ENCODE measurements at places on chromosomes 5 and 9.

DNA sequence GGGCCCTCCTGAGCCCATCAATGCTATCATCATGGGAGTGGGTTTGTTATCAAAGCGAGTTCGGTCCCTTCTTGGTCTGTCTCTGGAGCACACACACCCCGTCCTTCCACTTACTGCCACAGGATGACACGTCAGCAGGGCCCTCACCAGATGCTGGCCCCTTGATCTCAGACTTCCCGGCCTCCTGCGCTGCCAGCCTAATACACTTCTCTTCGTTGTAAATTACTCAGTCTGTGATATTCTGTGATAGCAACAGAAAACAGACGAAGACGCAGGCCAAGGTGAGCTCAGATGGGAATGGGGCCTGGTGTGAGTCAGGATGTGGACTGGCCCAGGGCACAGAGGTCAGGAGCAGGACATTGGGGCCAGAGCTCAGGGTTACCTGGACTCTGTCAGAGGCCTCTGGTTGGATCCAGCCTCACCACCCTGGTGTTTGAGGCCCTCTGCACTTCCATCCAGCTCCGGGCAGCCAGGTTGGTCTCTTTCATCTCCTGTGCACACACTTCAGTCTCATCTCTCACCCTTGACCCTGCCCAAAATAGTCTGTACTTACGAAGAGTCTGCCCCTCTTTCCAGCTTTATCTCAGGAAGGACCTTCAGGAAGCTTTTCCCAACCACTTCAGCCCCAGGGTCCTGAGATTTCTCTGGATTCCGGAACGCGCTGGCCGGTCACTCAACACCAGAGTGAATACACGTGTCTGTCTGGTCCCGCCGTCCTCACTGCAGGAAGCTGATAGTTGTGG is 26.0 kb upstream of the CNOT6 start:
- no peak for DNase-seq

DNA sequence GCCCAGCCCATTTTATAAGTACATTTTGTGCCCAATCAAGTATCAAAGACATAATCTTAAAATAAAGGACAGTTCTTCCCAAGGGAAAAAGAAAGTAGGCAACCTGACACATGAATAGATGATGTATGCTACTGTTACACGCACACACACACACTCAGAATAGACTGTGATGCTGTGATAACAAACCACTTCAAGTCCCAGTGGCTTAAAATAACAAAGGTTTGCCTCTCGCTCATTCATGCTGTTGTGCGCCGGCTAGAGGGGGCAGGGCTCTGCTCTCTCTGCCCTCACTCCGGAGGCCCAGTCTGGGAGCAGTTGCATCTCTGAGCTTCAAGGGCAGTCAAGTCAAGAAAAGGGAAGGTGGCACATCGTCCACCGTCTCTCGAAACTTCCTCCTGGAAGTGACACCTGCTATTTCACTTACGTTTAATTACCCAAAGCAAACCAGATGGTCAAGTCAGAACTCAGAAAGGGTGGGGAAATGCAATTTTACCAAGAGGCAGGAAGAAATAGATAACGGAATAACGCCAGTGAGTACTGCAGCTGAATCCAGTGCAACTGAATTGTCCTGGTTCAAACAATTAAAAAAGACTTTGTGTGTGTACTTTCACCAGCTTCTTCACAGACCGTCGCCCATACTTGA is 43.3 kb downstream of the ANKRD33B start:
- DNase-seq = peak; percentile 93

GRCh38 chr9:114910541-114910940 is 19.9 kb downstream of the TNFSF8 start:
- no peak for DNase-seq

DNA sequence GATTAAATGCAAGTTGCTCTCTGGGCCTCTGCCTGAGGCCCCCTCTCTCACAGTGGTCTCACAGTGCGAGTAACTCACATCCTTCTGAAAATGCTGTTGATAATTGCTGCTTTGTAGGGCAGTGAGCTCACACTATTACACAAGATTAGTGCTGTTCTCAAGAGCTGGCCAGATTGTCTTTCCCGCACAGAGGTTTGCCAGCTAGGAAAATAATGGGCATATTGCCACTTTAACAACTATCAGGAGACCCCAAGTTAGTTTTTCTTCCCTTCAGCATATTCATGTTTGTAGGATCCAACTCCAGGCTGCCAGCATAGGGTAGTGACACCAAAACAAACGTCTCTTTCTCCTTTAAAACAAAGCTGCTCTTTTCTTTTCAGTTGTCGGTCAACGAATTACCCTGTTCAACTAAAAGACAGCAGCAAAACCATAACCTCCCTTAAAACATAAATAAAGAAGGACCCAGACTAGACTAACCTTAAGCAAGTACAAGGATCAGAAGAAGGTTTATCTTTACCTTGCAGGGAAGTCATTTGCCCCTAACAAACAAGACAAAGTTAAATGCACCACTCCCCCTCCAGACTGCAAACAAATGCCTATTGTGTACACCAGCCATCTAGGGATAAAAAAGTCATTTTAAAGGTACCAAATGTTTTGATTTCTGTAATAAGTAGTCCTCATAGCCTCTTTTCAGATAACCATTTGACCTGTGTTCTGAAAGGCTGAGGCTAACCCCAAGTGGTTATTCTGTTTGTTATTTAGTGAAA is 91.4 kb downstream of the VCAN start:
- no peak for DNase-seq

GRCh38 chr9:133403766-133404453 is 13.9 kb downstream of the REXO4 start:
- DNase-seq = peak; percentile 73

GRCh38 chr9:29319736-29320513 is 1746.6 kb upstream of the C9orf72 start:
- no peak for DNase-seq

DNA sequence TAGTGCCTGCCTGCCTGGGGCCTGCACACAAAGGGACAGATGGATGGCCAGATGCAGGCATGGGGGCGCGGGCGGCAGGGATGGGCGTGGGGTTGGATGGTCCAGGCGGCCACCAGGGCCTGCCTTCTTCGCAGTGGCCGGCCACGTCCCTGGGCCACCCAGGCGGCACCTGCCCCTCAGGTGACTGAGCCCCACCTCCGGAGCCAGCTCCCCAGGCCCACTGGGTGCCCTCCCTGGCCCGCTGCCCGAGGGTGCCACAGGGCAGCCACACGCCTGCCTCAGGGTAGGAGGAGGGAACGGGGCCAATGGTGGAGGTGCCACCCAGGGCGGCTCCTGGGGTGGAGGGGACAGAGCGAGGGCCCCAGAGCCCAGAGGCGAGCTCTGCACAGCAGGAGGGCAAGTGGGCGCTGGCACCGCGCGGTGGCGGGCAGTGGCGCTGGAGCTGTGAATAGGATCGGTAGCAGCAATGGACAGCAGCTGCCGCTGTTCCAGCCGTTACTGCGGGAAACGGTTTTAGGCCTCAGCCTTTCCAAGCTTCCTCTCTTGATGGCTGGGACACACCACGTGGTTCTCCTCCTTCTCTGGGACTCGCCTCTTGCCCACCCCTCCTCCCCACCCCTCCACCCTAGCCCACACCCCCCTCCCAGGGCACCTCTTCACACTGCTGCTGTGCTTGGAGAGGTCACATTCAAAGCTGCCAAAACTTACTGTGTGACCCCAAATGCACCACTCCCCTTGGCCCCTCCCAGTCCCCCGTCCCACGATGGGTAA is 19.1 kb downstream of the LHX3 start:
- DNase-seq = no peak

DNA sequence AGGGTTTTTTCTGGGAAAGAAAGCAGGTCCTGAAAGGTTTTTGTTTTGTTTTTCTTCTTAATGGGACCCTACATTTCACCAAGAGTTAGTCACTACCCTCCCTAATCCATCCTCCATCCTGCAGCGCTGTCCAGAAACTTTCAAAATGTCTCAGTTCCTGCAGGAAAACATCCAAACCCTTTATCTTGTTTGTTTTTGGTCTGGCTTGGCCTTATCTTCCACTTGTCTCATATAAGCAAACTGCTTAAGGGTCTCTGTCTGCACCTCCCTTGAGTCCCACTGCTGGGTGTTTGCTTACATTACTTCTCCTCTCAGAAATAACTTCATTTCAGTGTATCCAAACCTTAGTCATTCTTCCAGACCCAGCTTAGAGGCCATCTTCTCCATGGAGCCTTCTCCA is 11.0 kb upstream of the TRAF1 start:
- DNase-seq = no peak

GRCh38 chr5:122101636-122102285 is 23.7 kb upstream of the LOX start:
- DNase-seq = peak; percentile 87

DNA sequence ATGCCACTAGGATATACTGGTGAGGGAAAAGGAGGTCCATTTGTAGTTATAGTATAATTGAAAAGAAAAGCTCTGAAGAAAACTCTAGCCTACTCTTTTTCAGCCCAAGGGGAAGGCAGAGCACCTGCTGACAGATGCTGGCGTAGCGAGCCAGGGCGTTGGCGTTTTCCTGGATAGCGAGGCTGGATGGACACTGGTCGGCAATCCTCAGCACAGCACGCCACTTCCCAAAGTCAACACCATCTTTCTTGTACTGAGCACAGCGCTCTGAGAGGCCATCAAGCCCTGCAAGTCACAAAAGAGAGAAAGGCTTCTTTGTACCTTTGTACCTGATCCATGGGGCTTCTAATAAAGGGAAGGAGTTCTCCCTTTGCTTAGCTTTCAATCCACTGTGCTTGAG is 8.2 kb downstream of the ALDOB start:
- no peak for DNase-seq

DNA sequence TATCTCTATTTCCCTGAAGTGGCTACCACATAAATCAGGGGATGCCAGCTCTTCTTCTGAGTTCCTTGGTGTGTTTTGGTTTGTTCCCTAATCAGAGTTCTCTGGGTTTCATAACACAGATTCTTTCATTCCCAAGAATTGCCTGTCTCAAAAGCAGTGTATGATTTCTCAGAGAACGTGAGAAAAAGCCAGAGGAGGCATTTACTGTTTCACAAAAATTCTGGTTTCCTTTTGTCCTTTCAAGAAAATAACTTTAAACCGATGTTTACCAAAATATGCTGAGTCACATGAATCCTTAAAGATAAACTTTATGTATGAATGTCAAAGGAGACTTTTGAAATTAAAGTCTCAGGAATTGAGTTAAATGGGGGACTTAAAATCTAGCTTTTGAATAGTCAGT is 314.3 kb downstream of the EBF1 start:
- DNase-seq = no peak

GRCh38 chr5:3365501-3366215 is 230.0 kb upstream of the IRX1 start:
- no peak for DNase-seq

DNA sequence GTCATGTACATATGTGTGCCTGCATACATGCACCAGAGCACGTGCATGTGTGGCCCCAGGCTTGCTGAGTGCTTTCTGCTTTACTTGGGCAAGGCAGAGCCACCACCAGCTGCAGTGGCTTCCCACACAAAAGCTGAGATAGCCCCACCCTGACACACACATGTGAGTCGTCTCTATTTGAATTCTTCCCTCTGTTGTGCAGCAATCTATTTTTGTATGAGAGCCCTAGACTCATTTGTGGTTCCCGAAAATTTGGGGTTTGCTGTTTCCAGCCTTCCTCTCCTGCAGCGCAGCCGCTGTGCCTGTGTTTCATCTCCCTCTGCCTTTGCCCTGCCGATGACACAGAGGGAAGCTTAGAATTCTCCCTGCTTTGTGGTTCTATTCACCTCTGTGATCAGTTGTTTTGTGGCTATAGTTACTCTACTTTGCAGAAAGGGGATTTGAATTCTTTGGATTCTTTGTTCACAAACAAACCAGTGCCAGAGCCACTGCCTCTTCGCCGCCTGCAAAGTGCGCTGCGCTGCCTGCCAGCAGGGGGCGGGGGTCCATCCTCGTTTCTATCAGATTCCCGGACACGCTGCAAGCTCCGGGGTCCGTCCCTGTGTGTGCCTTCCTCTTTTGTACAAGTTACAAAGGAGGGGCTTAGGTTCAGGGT is 95.8 kb upstream of the DAP start:
- DNase-seq = peak; percentile 58

All from hematopoietic multipotent progenitor cell treated with erythropoietin and hydrocortisone succinate and interleukin-3 and kit ligand, for 6 days (in vitro differentiated cells).